Neural progenitor cell (in vitro differentiated cells): ENCODE measurements at places on chromosomes 2 and 18. TPM values are rescaled to one million over a fixed set of nuclear protein-coding genes. Genes with fewer than 3 reads are reported as not detected.

DNA sequence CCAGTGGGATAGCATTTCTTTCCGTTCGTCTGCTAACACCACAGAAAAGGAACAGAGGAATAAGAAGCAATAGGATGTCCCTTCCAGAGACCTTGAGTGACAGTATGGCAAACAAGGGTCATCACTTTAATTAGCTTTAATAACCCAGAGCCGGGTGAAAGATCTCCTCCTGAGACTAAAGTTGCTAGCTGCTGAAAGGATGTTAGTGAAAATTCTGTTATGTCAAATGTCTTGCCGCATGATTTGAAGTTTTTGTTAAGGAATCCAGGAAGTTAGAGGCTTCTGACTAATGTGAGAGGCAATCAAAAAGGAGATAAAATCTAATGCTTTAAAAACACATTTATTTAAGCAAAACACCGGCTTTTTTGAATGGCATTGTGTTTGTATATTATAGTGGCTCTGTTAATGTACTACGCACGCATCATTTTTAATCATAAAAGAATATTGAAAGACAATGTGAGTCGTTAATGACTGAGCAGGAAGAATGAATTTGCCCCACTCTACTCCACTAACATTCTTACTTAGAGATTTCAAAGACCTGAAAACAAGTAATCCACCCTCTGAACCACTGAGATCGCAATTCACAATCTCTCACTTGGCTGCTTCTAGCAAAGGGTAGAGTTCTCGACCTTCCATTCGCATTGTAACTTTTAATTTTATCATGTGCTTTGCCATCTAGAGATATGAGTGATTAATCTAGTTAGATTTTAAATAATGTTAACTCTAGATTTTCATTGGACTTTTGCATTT, 536.6 kb downstream of the LRRTM4 start:
- peak overlapping the region; percentile 78 for H3K27ac ChIP-seq
- peak overlapping the region; percentile 7 for H3K4me3 ChIP-seq
- peaks cover 41% of the 10 kb centered on the region for H3K4me1 ChIP-seq
- no peaks in the 10 kb centered on the region for H3K36me3 ChIP-seq
- peak; percentile 65 for DNase-seq
- no peaks in the 10 kb centered on the region for H3K27me3 ChIP-seq

Gene CHRND
- 0.19 TPM in 1 of 2 replicates, not detected in the other for total RNA-seq

Gene RAX
- 20.7 and 78.1 TPM in 2 replicates for total RNA-seq

DNA sequence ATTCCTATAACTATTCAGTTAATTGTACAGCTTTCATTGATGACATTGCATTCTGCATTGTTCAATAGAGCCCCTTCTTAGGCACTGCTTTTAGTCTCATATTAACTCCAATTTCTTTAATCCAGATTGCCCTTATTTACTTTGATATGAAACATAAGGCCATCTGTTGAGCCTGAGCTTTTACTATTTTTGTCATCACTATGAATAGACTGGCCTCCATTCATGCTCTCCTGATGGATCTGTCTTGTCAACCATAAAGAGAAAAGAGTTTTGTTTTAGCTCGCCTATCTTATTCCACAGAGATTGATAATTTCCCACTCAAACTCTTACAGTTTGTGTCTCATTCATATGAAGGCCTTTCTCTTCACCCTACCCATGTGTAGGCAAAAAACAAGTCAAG, 159.2 kb upstream of the DTNA start:
- H3K36me3 ChIP-seq = no peaks in the 10 kb centered on the region
- no peak overlapping the region for H3K4me3 ChIP-seq
- DNase-seq = no peak

DNA sequence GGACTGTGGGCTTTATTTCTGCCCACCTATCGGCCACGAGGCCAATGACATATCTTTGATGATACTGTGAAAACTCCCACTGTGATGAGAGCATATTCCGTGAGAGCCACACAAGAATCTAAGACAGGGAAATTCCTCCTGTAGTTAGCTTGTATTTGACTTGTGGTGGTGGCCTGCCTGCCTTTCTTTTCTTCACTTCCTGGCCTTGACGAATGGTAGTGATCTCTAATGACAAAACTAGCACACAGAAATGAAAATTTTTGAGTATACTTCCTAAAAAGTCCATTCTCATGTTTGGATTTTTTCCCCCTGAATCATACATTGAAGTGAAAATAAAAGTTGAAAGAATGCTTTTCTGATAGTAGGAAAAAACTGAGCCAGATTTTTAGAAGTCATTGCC, 94.4 kb downstream of the MGAT5 start:
- no peaks in the 10 kb centered on the region for H3K36me3 ChIP-seq
- H3K4me1 ChIP-seq = no peaks in the 10 kb centered on the region
- no peak for DNase-seq
- H3K27ac ChIP-seq = no peak overlapping the region
- no peak overlapping the region for H3K4me3 ChIP-seq
- H3K27me3 ChIP-seq = no peaks in the 10 kb centered on the region

DNA sequence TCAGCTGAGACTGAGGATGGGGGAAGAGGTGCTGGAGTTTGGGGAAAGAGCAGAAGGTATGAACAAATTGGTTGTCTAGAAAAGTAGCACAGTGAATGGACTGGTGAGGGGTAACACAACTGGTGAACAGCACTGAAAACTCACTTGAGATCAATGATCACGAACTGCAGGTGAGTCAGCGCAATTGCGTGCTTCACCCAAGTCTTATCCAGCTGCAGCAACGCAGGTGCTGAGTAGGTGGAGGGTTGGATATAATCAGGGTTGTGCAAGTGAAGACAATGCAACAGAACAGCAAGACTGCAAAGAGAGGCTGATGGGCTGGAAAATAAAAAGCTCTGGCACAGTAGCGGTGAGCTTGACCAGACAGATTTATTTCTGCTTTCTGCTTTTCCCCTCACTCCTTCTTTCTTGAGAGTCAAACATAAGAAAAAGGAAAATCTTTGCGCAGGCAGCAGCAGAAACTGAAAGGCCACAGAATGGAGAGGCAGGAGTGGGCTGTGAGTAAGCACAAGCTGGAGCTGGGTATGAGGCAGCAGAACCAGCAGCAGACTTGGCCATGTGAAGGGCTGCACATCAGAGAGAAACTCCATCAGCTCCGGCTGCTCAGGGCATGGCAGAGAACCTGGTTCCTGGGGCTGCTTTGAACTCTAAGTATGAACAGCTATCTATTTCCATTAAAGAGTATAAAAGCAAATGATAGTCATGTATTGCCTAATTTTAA, 99.4 kb upstream of the ARL5A start:
- no peaks in the 10 kb centered on the region for H3K27me3 ChIP-seq
- H3K4me1 ChIP-seq = no peaks in the 10 kb centered on the region

Gene MYCN
- 24.7 and 26.7 TPM in 2 replicates for total RNA-seq

DNA sequence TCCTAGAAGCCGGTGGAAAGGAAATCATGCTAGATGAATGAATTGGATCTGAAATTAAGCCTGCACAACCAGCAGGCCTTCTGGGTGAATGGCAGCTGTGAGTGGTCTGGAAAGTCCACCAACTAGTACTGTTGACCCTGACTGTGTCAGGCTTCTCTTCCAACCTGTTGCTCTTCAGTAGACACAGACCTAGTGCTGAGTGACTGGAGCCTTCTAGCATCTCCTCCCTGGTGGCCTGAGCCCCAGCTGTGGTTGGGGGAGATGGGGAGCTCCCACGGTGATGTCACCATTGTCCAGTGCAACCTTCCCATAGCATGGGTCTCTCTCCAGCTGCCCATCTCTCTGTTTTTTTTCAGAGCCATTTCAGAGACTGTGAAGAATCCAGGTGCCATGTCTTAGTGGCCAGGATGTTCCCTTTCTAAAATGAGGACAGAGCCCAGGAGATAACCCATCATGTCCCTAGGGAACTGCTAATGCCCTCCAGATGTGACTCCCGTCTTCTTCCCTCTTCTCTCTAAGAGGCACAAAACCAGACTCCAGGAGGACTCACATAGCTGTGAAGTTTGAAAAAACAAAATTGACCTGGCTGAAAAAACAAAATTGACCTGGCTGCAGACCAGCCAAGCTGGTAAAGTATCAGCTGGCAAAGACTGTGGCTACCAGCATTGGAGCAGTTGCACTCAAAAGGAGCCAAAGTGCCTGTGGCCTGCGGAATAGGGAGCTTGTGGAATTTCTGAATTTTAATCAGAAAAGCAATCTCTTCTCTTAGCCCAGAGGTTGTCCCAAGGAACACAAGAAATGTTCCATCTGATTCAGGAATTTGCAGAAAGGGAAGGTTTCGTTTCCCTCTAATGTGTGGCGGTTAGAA, 67.4 kb upstream of the RPL31 start:
- H3K4me3 ChIP-seq = no peak overlapping the region
- H3K4me1 ChIP-seq = no peaks in the 10 kb centered on the region
- no peaks in the 10 kb centered on the region for H3K27me3 ChIP-seq
- H3K27ac ChIP-seq = no peak overlapping the region
- no peak for DNase-seq

- no peak overlapping the region for H3K27ac ChIP-seq
These were observed 63.4 kb upstream of the TEX51 start for GRCh38 chr2:126835261-126835660.

- no peak for DNase-seq
- H3K4me1 ChIP-seq = no peaks in the 10 kb centered on the region
- no peaks in the 10 kb centered on the region for H3K36me3 ChIP-seq
- no peaks in the 10 kb centered on the region for H3K27me3 ChIP-seq
- no peak overlapping the region for H3K4me3 ChIP-seq
- H3K27ac ChIP-seq = no peak overlapping the region
These were observed 1674.1 kb upstream of the TMEFF2 start for GRCh38 chr2:193868833-193869232.

Gene RAMP1
- total RNA-seq = not detected in 2 replicates

GRCh38 chr2:120593921-120594686, 141.6 kb upstream of the GLI2 start:
- no peak for DNase-seq
- no peak overlapping the region for H3K4me3 ChIP-seq
- no peak overlapping the region for H3K27ac ChIP-seq

Gene PAX8
- 1.4 and 2.9 TPM in 2 replicates for total RNA-seq

Gene CREG2
- total RNA-seq = 0.28 TPM in 1 of 2 replicates, not detected in the other

DNA sequence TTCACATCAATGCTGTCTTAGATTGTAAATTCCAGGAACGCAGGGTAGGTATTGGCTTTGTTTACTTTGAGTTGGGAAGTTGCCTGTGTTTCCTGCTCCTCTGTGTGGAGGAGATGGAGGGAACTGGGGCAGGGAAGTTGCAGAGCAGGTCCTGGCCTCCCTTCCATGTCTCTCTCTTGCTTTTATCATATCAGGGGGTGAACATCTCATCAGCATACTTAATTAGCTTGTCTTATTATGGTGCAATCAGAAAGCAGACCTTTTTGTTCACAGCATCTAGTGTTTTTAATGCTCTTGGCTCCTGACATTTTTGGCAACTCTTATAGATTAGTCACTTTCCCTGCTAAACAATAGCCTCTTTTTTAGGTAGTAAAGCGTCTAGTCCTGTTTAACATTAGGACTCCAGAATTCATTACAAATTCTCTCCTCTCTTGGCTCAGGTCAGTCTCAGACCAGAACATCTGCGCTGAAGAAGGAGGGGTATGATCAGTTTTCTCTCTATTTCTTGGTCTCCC, 11.5 kb upstream of the DIPK1C start:
- H3K27me3 ChIP-seq = no peaks in the 10 kb centered on the region
- H3K36me3 ChIP-seq = no peaks in the 10 kb centered on the region
- no peak for DNase-seq
- no peaks in the 10 kb centered on the region for H3K4me1 ChIP-seq
- H3K27ac ChIP-seq = no peak overlapping the region
- H3K4me3 ChIP-seq = no peak overlapping the region

Gene ESPNL
- 0.58 and 0.59 TPM in 2 replicates for total RNA-seq

DNA sequence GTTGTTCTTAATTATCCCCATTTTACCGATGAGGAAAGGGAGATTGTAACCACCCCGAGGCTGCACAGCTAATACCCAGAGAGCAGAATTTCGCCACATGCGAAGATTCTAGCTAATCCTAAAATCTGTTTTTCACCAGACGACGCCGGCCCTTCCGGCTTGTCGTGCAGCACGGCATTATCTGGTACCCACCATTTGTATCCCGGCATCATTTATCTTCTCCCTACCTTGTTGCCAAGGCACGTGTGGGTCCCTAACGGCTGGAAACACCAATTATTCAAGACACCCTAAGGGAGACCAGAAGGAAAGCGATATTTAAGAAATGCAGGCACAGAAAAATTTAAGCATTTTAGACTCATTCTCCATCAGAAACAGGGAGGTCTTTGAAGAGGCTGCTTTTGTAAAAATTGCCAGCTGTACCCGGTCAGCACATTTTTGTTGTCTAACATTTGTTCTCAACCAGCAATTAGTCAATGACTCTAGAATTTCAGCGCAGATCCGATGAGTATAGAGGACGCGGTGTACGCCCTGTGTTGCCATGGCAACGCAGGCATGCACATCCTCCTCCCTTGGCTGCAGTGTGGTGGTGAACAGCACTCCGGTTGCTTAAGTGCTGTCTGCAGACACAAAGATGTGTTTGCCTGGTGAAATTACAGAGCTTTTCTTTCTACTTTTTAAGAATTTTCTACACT, 111.6 kb downstream of the AGAP1 start:
- peaks cover 6% of the 10 kb centered on the region for H3K4me1 ChIP-seq
- H3K36me3 ChIP-seq = no peaks in the 10 kb centered on the region
- H3K4me3 ChIP-seq = no peak overlapping the region
- no peaks in the 10 kb centered on the region for H3K27me3 ChIP-seq
- DNase-seq = peak; percentile 94
- H3K27ac ChIP-seq = no peak overlapping the region

- no peaks in the 10 kb centered on the region for H3K27me3 ChIP-seq
- H3K4me3 ChIP-seq = no peak overlapping the region
- H3K4me1 ChIP-seq = peaks cover 27% of the 10 kb centered on the region
- no peak for DNase-seq
- H3K27ac ChIP-seq = no peak overlapping the region
These were observed 234.3 kb downstream of the AGAP1 start for GRCh38 chr2:235727891-235728799.

DNA sequence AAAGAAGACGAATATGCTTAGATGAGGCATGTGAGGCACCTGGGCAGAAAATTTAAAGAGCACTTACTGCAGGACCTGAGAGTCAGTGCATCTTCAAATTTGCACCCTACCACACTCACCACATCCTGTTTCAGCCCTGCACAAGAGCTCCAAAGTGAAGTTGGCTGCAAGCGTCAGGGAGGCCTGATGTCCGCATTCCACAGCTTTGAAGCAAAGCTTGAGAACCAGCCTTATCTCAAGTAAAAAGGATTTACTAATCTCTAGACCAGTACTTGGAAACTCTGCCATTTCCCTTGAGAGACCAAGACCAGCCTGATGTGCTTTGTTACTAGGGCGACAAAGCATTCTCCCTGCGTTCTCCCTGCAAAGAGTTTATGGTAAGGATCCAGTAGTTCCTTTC, 3.4 kb upstream of the ASNSD1 start:
- H3K27me3 ChIP-seq = no peaks in the 10 kb centered on the region
- peaks cover 6% of the 10 kb centered on the region for H3K4me1 ChIP-seq
- no peak for DNase-seq
- no peak overlapping the region for H3K27ac ChIP-seq
